Uterus (tissue), 4 donors: ENCODE measurements at places on chromosomes 3 and 15. TPM values are rescaled to one million over a fixed set of nuclear protein-coding genes. Genes with fewer than 3 reads are reported as not detected.
A peak's percentile ranks its signal among the peaks of the same experiment; 100 is the strongest.

- H3K27ac ChIP-seq = no peak overlapping the region
- no peak overlapping the region for H3K4me3 ChIP-seq
- no peak for DNase-seq
- H3K36me3 ChIP-seq = no peaks in the 10 kb centered on the region
- H3K27me3 ChIP-seq = no peaks in the 10 kb centered on the region
Observed at GRCh38 chr3:105715372-105715771, 153.4 kb downstream of the CBLB start.

DNA sequence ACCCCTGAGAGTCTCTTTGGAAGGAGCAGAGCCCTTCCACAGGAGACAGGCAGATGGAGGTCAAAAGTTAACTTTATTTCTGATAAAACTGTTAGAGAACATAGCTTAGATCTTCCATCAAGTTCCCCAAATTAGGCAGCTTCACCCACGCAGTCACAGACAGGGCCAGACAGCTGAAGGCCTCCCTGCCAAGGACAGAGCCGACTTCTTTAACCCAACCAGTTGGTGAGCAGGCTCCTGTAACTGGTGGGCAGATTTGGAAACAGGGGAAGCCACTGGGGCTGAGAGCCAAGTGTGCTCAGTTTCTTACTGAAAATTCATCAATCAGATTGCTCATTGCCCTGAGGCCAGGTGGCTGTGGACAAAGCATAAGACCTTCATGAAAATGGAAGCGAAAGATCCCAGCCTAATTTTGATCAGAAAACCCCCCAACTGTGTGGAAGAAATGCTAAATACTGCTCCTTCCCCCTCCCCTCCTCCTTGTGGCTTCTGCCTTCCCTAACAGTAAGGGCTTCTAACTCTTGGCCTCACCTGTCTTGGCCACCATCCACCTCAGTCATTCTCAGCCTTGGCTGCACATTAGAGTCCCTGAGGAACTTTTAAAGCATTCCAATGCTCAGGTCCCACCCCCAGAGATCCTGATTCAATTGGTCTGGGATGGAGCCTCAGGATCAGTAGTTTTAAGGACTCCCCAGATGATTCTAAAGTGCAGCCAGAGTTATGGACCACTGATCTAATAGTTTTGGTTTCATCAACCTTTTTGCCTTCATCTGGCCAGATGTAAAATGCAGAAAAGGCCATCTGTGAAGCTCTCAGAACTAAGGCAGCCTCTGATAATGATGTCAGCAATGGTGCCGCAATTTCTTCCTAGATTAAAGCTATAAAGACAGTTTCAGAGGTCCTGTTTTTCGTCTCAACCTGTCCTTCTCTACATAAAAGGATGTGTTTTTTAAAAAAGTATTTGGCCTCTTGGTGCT, 11.5 kb downstream of the CLRN1 start:
- H3K4me1 ChIP-seq = no peaks in the 10 kb centered on the region
- DNase-seq = no peak
- H3K27me3 ChIP-seq = no peaks in the 10 kb centered on the region
- H3K27ac ChIP-seq = no peak overlapping the region
- H3K4me3 ChIP-seq = no peak overlapping the region
- no peaks in the 10 kb centered on the region for H3K36me3 ChIP-seq

DNA sequence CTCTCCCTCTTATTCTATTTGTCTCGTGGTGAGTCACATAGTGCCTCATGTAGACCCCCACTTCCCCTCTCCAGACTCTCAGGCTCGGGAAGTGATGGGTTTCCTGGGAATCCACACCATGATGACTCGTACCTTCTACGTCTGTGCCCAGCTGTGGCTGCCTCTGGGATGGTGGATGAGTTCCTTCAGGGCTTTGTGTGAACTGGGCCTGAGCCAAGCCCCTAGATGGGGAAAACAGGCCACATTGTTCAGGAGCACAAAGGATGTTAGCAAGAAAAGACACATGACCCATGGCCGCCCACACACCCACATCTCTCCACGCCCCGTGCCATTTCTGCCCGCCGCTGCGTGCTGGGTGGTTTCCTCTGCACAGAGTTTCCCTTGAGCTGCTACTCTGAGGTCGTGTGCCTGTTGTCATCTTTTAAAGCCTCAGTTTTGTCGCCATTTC, 10.5 kb downstream of the ISG20 start:
- no peak overlapping the region for H3K27ac ChIP-seq
- no peaks in the 10 kb centered on the region for H3K4me1 ChIP-seq
- DNase-seq = peak; percentile 38
- no peak overlapping the region for H3K4me3 ChIP-seq
- H3K36me3 ChIP-seq = no peaks in the 10 kb centered on the region

- H3K4me3 ChIP-seq = no peak overlapping the region
- DNase-seq = no peak
- no peaks in the 10 kb centered on the region for H3K4me1 ChIP-seq
- no peaks in the 10 kb centered on the region for H3K27me3 ChIP-seq
- no peaks in the 10 kb centered on the region for H3K36me3 ChIP-seq
Observed at GRCh38 chr3:63202529-63202928, 75.6 kb upstream of the SYNPR start.

- no peak for DNase-seq
- H3K27me3 ChIP-seq = no peaks in the 10 kb centered on the region
- no peaks in the 10 kb centered on the region for H3K36me3 ChIP-seq
Observed at GRCh38 chr3:46612324-46612723, at the start of gene FAM240A. TSS of gene FAM240A (plus strand) at chr3:46612525. CDS start at chr3:46612684, 159 bp downstream.

- no peaks in the 10 kb centered on the region for H3K36me3 ChIP-seq
- no peak for DNase-seq
- no peak overlapping the region for H3K4me3 ChIP-seq
- no peaks in the 10 kb centered on the region for H3K4me1 ChIP-seq
Observed at GRCh38 chr3:61855211-61855610, 293.8 kb downstream of the PTPRG start.

- no peaks in the 10 kb centered on the region for H3K27me3 ChIP-seq
- no peaks in the 10 kb centered on the region for H3K4me1 ChIP-seq
- peak overlapping the region; percentile 87 for H3K27ac ChIP-seq
Observed at GRCh38 chr3:136995652-136996051, 37.9 kb downstream of the IL20RB start.

DNA sequence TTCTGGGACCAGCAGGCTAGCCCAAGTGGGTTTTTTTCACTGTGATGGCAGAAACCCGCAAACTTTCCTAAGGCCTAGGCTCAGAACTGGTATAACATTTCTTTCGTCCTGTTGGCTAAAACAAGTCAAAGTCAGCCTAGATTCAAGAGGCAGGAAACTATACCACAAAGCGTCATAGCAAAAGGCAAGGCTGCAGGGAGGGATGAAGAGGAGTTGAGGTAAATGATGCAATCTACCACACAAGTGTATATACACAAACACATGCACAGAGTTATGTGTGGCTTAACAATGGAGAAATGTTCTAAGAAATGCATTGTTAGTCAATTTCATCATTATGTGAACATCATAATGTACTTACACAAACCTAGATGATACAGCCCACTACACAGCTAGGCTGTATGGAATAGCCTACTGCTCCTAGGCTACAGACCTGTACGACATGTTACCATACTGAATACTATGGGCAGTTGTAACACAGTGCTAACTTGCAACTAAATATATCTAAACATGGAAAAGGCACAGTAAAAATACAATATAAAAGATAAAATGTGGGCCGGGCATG, 225.6 kb downstream of the TBL1XR1 start:
- H3K27ac ChIP-seq = no peak overlapping the region
- no peaks in the 10 kb centered on the region for H3K27me3 ChIP-seq
- H3K4me3 ChIP-seq = no peak overlapping the region

DNA sequence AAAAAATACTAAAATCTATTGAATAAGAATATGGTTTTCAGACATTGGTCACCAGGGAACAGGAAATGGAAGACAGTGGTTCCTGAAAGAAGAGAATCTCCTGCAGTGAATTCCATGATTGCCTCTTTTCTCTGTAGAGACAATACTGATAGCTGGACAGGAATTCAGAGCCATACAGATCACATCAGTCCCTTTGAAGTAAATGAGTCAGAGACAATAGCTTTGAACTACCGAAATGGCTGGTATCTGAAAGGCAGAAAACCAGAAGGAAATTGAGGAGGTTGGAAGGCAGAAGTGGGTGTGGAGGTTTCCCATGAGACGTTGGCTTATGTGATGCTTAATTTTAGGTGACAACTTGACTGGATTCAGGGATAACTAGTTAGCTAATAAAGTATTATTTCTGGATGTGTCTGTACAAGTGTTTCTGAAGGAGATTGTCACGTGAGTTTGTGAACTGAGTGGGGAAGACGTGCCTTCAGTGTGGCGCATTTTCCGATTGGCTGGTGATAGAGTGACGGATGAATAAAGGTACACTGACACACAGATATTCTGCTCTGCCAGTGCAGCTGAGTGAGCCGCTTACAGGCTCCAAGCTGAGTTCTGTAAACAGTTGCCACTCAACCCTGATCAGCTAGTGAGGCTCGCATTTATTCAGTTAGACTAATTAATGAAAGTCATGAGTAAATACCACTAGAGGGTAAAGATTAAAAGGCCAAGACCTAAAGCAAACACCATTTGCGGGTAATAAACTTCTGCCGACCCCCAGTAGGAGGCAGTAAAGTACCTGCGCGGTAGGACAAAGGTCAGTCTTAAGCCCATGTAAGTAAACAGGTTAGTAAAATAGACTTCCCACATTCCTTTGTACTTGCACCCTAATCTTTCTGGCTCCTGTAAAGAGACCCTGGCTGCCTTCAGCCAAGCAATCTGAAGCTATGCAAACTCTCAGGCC, 1298.6 kb downstream of the SI start:
- DNase-seq = no peak
- H3K36me3 ChIP-seq = no peaks in the 10 kb centered on the region
- no peak overlapping the region for H3K4me3 ChIP-seq
- H3K4me1 ChIP-seq = no peaks in the 10 kb centered on the region
- no peak overlapping the region for H3K27ac ChIP-seq
- H3K27me3 ChIP-seq = no peaks in the 10 kb centered on the region

- no peak overlapping the region for H3K27ac ChIP-seq
- H3K4me1 ChIP-seq = no peaks in the 10 kb centered on the region
- H3K36me3 ChIP-seq = no peaks in the 10 kb centered on the region
Observed at GRCh38 chr3:139052802-139053600, 8.3 kb upstream of the PRR23C start.

Gene SLC28A2
- not detected for total RNA-seq

Gene CCDC80
- total RNA-seq = 145 TPM

Gene KNG1
- not detected for total RNA-seq

- no peak overlapping the region for H3K27ac ChIP-seq
- DNase-seq = no peak
- no peaks in the 10 kb centered on the region for H3K36me3 ChIP-seq
- H3K4me3 ChIP-seq = no peak overlapping the region
Observed at GRCh38 chr15:33182926-33183325, 11.6 kb downstream of the FMN1 start.

- H3K4me3 ChIP-seq = no peak overlapping the region
- DNase-seq = no peak
- H3K27me3 ChIP-seq = no peaks in the 10 kb centered on the region
Observed at GRCh38 chr3:171932153-171932611, 89.0 kb downstream of the TMEM212 start.
